ENCODE measurements at places on chromosomes 6 and 20.

GRCh38 chr20:35954907-35955251 lies 577 bp upstream of the SCAND1 start:
- DNase-seq = no peak

DNA sequence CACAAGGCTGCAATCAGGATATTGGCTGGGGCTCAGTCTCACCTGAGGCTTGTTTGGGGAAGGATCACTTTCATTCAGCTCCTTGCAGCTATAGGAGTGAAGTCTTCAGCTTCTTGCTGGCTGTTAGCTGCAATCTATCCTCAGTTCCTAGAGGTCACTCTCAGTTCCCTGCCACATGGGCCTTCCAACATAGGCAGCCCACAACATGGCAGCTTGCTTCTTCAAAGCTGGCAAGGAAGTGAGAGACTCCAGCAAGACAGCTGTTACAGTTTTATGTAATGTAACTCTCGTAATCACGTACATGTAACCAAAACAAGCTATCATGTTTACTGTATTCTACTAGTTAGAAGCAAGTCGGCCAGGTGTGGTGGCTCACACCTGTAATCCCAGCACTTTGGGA lies 226.9 kb downstream of the CDC5L start:
- no peak for DNase-seq

- no peak for DNase-seq
These were observed 680 bp downstream of the LATS1 start for GRCh38 chr6:149717255-149717587.

- no peak for DNase-seq
These were observed 52.9 kb downstream of the ARID1B start for GRCh38 chr6:156830126-156830525.

DNA sequence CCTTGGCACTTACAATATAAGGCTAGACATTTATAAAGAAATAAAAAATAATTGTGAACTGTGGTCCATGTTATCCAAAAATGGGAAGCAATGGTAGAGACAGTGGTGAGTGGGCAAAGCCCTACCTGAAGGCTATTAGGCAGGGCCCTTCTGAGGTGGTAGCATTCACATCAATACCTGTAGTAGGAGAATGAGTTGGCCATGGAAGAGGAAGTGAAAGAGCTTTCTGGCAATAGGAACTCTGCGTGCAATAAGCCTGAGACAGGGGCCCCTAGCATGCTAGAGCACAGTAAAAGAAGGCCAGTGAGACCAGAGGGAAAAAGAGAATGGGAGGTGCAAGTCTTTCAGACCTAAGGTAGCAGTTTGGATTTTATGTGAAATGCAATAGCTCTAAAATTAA lies 754.5 kb downstream of the PTPRT start:
- DNase-seq = no peak

- no peak for DNase-seq
These were observed 102.5 kb upstream of the FAM8A1 start for GRCh38 chr6:17497535-17498095.
